SJCRH30 (cell line): ENCODE measurements at places on chromosomes 2 and 18. TPM values are rescaled to one million over a fixed set of nuclear protein-coding genes. Genes with fewer than 3 reads are reported as not detected.

Gene L3MBTL4
- not detected in 2 replicates for total RNA-seq

Gene SH3RF3
- 0.28 and 0.30 TPM in 2 replicates for total RNA-seq

Gene VWA3B
- total RNA-seq, result not detected in 2 replicates

Gene DSG3
- total RNA-seq, result not detected in 2 replicates

Gene ITPRIPL1
- total RNA-seq, result 26.4 and 27.1 TPM in 2 replicates

Gene TXNDC2
- total RNA-seq, result 0.06 and 0.08 TPM in 2 replicates

Gene ANKRD62
- total RNA-seq, result not detected in 2 replicates

Gene KCNK3
- total RNA-seq, result 0.02 and 0.08 TPM in 2 replicates

Gene SPDYA
- 0.51 and 0.83 TPM in 2 replicates for total RNA-seq

Gene SERPINB7
- total RNA-seq, result not detected in 2 replicates

Gene CXCR4
- 161 and 164 TPM in 2 replicates for total RNA-seq

Gene ADNP2
- 34.3 and 39.6 TPM in 2 replicates for total RNA-seq

Gene GREB1
- total RNA-seq, result 0.12 and 0.38 TPM in 2 replicates

Gene SLC9A2
- total RNA-seq, result 0.10 TPM in 2 replicates

Gene FSIP2
- total RNA-seq, result 0.03 and 0.10 TPM in 2 replicates

Gene VAMP5
- not detected in 2 replicates for total RNA-seq

Gene CCDC74A
- total RNA-seq, result 0.13 TPM in 1 of 2 replicates, not detected in the other

Gene PTMA
- total RNA-seq, result 1,694 and 1,855 TPM in 2 replicates

Gene TSGA10
- total RNA-seq, result 3.1 and 4.2 TPM in 2 replicates

Gene SP9
- total RNA-seq, result 4.1 TPM in 2 replicates

Gene CIDEA
- not detected in 2 replicates for total RNA-seq

Gene FAM237A
- total RNA-seq, result not detected in 2 replicates

Gene MPP4
- total RNA-seq, result 0.05 and 0.24 TPM in 2 replicates

Gene RAB6C
- total RNA-seq, result not detected in 2 replicates

Gene CAPN13
- total RNA-seq, result not detected in 2 replicates

Gene FAM228A
- total RNA-seq, result not detected in 2 replicates
